ENCODE measurements at places on chromosomes 1 and 21. TPM values are rescaled to one million over a fixed set of nuclear protein-coding genes. Genes with fewer than 3 reads are reported as not detected.

The TEDDM1 gene
- not detected for total RNA-seq

DNA sequence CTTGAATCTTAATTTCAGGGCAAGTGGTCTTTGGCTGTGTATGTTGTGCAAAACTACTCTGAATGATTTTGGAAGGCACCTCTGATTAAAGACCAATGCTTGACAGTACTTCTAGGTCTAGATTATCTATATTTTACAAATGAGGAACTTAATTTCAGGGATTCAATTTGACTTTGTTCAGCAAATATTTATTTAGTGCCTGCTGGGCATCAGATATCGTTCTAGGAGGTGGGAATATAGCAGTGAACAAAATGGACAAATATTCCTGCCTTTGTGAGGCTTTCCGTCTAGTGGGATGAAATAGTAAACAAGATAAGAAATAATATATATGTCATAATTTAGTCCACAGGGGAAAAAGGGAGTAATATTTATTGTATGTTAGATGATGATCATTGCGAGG is 4.7 kb downstream of the ZNF326 start:
- no peak for DNase-seq

The KRTAP10-5 gene
- total RNA-seq: not detected

The ODF2L gene
- total RNA-seq: 4.9 TPM

The DEPDC1 gene
- total RNA-seq: 0.56 TPM

DNA sequence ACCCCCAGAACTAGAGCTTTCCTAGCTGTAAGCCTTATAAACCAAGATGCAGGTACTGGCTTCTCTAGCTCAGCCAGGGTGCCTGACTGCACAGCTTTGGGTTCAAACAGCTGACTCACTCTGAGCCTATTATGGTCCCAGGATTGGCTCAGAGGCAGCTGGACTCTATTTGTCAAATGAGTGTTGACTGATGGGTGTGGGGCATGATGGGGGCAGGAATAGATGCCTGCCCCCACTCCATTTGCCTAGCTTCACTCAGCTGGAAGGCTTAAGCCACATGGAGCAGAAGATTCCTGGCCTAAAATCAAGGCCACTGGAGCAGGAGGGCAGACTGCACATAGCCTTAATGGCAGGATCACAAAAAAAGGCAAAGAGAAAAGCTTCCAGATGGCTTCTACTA is 90.5 kb downstream of the PIK3R3 start:
- DNase-seq: no peak

- DNase-seq: no peak
Observed at GRCh38 chr1:183586455-183586854, 3.8 kb downstream of the NCF2 start.

- DNase-seq: no peak
Observed at GRCh38 chr1:107162745-107163144, 21.9 kb downstream of the NTNG1 start.

- peak; percentile 65 for DNase-seq
Observed at GRCh38 chr1:36123356-36123755, 1.7 kb downstream of the COL8A2 start.

DNA sequence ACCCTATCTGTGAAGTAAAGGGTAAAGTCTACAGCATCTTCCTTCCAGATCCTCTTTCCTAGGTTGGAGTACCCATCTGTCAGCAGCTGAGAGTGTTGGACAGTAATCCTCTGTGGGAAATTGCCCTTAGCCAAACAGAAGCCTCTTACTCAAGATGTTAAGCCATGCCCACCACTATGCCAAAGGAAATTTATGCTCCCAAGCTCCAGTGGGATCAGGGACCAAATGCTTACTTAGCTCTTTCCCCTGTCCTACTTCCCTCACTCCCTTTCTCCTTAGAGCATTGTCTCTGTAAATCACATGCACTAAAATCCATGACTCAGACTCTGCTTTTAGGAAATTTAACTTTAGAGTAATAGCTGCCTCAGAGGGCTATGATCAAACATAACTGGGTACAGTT is 254.0 kb downstream of the BRINP2 start:
- DNase-seq: no peak

All from Right ventricle myocardium superior (tissue), 1 donor.